ENCODE measurements at places on chromosomes 13 and 19.

DNA sequence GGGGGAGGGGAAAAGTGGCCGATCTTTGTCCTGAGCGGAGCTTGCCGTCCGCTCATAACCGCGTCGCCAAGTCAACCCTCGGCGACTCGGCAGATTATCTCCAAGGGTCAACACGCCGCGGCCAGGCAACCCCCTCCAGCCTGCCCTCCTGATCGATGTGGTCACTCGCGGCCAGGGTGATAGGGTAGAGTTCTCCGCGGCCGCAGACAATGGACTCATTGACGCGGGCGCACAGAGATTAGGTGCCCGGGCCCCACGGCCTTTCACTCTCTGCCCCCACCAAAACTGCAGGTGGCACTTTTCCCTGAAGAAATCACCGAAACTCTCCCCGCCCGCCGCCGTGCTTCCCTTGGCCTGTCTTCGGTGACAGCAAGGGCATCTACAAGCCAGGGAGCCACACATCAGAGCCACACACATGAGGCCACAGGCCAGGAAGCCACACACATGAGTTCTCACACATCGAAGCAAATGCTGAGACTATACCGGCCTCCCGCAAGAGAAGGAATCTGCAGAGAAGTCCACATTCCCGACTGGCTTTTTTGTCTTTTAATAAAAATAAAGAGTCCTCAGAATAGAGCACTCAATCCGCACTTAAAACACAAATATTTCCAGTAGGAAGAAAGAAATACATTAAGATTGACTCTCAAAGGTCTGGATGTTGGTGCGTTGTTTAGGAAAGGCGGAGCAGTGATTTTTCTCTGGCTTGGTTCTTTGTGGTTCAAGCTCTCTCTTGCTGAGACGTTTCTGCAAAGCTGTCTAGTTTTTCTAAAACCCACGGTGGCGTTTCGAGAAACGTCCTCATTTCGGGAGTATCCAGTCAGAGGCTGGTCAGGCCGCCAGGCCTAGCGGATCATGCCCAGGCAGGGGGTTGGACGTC is 1.5 kb upstream of the PDX1 start:
- DNase-seq = no peak

DNA sequence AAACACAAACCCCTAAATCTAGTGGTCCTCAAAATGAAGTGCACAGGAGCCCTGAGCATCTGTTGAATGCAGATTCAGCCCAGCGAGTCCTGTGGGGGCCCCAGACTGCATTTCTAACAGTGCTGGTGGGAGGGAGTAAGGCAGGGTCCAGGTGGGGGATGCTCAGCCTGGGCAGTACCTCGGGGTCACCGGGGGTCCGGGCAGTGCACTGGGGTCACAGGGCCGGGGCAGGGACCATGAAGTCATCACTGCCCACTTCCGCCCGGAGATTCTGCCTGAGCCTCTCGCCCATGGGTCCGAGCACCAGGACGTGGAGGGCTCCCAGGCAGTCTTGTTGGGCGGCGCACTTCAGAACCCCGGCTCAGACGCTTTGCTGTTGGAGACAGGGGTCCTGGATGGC is 838 bp upstream of the ATP4B start:
- no peak for DNase-seq

DNA sequence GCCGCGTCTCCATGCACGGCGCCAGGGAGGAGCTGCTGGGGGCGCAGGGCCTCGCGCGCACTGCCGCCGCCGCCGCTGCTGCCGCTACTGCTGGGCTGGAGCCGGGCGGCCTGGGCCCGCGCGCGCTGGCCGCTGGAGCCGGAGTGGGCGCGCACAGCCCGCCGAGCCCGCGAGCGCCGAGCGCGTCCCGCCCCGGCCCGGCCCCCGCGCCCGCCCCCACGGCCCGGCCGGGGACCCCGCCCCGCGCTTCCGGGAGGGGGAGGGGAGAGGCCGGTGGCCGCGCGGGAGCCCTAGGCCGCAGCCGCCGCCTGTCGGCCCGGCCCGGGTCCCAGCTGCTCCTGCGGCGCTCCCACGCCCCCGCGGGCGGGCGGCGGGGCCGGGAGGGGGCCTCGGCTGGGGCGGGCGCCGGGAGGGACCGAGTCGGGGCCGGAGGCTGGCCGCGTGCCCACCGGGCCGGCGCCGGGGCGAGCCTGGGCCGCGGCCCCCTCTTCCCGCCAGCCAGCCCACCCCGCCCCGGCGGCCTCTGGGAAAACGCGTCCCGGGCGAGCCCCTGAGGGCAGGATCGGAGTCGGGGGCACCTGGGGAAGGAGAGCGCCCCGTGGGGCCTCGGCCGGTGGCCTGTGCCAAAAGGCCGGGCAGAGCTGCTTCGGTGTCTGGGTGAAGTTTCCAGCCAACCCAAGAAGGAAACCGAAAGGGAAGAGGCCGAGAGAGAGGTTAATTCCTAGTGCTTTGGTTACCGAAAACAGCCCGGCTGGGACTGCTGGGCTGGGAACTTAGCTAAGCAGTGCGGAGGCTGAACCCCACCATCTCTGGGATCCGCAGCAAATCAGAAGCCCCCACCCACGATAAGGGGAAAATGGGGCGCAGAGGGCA is at the start of gene STK24:
STK24 (minus strand) TSS at position 145 of the 873 bp plus-strand sequence. CDS start 321 bp downstream, outside the sequence.
- DNase-seq = peak; percentile 83

DNA sequence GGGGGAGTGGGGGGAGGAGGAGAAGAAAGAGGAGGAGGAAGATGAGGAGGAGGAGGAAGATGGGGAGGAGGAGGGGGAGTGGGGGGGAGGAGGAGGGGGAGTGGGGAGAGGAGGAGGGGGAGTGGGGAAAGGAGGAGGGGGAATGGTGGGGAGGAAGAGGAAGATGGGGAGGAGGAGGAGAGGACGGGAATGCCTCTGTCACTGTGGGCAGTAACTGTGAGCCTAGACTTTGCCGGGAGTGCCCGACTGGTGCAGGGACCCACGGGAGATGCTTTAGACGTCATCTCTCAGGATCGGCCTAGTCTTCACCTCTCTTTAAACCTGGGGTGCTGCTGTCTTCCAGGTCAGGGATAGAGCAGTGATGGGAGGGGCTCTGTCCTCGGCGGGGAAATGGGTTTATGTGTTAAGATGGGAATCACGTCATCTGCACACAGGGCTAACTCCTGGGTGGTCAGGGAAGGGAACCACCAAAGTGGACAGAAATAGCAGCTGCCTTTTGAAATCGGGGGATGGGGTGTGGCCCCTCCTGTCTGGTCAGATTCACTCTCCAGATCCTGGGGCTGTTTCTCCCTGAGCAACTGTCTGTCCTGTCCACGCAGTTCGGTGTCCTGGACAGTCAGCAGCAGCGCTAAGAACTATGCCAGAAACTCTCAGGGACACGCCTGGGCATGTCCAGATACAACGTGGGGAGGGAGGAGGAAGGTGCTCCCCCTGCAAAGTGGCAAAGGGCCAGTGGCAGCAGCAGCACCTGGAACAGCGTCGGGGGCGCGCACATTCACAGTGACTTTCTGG is 26.9 kb downstream of the GAS6 start:
- peak; percentile 83 for DNase-seq

GRCh38 chr19:19642506-19643157 is 825 bp downstream of the GMIP start:
- peak; percentile 1 for DNase-seq

DNA sequence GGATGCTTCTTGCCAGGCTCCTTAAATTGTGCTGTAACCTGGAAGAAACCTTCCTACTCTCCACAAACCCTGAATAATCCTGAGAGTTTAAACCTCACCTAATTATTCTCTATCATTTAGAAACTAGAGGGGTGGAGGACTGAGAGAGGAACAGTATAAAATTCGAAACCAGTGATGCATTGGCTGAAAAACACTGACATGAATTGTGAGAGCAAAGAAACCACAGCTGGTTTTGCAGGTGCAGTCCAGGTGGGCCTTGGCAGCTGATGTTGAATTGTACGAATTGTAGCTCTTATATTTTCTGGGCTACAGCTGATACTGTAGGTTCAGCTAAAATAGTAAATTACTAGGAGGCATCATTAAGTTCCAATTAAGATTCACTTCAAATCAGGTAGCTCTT is 227.0 kb upstream of the SLITRK5 start:
- no peak for DNase-seq

- DNase-seq = no peak
These were observed 104.9 kb downstream of the RNF17 start for GRCh38 chr13:24868874-24869273.

GRCh38 chr13:112974671-112975070 is 5.7 kb downstream of the MCF2L start:
- no peak for DNase-seq

- no peak for DNase-seq
These were observed 188.3 kb downstream of the KLF12 start for GRCh38 chr13:73945871-73946270.

GRCh38 chr19:49779731-49780555 is 13.1 kb downstream of the AP2A1 start:
- DNase-seq = no peak

GRCh38 chr13:114074671-114075315 is 57.6 kb downstream of the RASA3 start:
- DNase-seq = no peak

DNA sequence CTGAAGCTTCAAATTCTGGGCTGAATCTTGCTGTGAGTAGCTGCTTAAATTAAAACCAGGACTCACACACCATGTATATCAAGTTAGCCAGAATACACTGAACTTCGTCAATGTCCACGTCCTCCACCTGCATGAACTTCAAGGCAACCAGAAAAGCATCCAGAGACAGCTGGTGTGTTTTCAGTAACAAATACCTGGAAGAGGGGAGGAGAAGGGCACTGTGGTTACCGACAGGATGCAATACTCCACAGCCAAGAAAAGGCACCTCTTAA is 20.4 kb downstream of the PROZ start:
- no peak for DNase-seq

DNA sequence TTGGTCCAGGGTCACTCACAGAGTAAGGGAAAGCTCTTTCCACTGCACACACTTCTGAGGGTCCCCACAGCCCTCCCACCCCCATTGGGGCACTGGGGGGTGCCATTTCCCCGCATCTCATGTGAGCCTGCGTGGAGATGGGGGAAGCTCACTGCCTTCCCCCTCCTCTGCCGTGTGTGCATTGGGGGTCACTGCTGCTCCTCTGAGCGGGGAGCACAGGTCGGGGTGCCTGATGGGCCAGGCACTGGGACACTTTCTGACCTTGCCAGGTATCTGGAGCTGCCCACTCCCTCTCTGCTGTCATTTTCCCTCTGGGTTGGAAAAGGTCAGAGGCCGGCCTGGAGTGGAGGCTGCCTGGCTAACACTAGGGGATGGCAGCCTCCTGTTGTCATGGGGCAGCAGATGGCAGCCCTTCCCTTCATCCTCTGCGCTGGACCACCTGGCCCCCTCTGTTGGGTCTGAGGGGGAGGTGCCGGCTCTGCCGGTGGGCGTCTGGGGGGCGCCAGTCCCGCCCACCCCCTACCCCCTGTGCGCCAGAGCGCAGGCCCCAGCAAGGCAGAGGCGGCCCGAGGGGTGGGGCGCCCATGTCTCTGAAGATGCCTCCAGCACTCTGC is 9.1 kb downstream of the SSBP4 start:
- no peak for DNase-seq

- no peak for DNase-seq
These were observed 221.7 kb upstream of the GPC6 start for GRCh38 chr13:93004919-93005318.

DNA sequence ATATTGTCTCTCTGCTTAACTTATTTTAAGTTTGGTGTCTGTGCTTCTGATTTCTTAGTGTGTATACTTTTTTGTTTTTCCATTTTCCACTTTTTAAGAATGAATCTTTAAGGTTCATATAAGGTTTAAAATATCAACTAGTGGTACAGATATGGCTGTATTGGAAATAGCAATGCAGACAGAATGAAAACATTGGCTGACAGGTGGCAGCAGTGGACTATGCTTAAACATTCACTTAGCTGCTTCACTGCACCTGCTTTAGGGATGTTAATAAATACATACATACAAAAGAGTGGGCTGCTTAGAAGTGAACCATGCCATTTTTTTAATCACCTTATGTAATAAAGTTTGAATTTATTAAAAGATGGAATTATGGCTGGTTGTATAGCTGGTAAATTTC is 27.3 kb downstream of the TM9SF2 start:
- DNase-seq = no peak

GRCh38 chr19:14271840-14272239 is 65.9 kb upstream of the ADGRL1 start:
- no peak for DNase-seq

GRCh38 chr19:46076031-46076880 is 35.5 kb upstream of the IGFL4 start:
- no peak for DNase-seq

- DNase-seq = no peak
These were observed 70.4 kb downstream of the SLITRK6 start for GRCh38 chr13:85728811-85729210.

DNA sequence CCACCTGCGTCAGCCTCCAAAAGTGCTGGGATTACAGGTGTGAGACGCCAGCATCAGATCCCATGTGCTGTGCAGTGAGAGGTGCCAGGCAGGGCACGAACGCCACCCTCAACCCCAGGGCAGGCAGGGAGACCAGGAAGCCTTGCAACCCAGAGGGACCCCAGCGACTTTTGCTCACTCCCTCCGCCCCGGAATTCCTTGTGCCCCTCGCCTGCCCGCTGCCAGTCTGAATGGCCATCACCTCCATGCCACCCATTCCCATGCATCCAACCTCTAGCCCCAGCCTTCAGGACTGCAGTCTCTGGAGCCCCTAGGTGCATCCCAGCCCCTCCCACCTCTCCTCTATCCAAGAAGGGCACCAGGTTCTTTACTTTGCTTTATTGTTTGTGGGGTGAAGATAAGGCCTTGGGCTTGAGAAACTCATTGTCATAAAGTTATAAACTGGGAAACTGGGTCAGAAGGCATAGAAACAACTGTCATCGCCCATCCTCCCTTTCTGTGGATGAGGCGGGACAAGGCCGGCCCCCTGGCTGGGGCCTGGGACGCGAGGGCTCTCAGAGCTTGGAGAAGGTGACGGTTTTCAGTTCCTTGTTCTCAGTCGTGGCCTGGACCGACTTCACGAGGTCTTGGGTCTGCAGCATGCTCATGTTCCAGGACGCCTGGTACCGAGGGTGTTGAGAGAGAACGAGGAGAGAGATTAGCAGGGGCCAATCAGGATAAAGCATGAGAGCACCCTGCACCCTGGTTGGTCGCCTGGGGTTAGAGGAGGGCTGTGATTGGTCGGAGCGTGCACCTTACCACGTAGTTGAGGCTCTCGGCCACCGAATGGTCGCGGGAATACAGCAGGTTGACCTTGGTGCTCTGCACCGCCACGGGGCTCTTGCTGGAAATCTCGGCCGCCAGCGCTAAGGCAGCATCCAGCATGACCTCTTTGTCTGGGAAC is 2.6 kb upstream of the LGALS4 start:
- DNase-seq = no peak

All from urothelium cell line (cell line).